ENCODE measurements at places on chromosomes 5 and 9.

DNA sequence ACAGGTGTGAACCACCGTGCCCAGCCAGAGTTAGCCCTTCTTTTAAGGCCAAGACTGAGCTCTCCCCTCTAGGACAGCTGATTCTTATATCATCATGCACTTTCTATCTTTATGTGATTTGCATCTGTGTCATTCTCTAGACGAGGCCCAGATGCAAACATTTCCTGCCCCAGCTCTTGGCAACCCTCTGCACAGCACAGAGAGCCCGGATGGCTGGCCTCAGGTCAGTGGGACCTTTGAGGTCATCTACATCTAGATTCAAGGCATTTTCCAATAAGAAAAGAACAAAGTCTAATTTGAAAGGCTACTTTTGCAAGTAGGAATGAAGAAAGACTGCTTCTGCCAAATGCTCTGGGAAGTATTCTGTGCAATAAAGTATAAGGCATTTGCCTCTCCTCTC, 109.0 kb upstream of the DAB2 start:
- DNase-seq, result no peak

DNA sequence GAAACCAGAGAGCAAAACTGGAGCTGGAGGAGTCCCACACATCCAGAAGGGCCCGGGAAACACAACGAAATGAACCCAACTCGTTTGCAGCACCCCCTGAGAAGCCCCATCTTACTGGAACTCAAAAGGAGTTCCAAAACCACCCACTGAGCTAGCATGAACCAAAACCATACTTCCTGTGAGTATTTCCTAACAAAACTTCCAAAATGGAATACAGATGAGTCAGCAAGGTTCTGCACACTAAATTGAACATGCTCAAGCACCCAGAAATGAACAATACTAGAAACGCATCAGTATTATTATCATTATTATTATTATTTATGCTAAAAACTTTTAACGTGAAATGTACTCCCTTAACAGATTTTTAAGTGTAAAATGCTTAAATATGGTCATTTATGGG, 8.0 kb upstream of the SPOCK1 start:
- no peak for DNase-seq

DNA sequence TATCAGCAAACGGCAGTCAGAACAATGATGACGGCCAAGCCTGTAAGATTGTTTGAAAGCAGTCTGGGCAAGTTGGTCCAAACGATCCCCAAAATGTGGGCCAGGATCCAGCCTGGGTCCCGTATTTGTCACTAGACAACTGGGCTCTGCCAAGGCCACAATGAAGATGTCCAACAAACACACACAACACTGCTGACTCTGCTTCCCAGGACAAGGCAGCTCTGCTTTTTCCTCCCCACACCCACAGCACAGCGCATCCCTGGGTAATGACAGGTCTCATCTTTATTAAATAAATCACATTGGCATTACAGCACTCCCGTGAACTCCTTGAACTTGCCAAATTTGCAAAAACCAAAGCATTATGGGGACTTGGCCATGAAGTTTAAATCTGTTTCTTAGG, 424.1 kb upstream of the ACTBL2 start:
- no peak for DNase-seq

DNA sequence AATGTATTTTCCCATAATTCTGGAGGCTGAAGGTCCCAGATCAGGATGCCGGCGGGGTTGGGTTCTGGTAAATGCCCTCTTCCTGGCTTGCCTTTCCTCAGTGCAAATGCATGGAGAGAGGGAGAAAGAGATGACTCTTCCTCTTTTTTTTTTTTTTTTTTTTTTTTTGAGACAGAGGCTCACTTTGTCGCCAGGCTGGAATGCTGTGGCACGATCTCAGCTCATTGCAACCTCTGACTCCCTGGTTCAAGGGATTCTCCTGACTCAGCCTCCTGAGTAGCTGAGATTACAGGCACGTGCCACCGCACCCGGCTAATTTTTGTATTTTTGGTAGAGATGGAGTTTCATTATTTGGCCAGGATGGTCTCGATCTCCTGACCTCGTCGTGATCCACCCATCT, 300.0 kb upstream of the TAS2R1 start:
- DNase-seq, result no peak

- DNase-seq, result no peak
Observed at GRCh38 chr5:68738236-68738635, 355.6 kb upstream of the SLC30A5 start.

DNA sequence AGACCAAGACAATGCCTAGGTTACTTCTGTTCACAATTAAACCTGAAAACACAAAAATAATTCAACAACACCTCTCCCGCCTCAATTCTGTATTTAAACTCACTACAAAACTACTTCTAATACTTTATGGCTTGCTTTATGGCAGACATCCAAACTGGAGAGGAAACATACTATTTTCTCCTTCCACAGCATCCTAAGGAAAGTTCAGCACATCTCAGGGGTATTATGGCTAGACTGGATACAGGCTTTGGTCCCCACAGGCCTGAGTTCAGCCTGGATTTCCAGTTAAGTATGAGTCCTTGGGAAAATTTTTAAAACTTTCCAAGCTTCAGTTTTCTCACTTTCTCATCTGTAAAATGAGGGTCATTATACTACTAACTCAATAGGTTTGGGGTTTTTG, 480.2 kb downstream of the CAAP1 start:
- DNase-seq, result no peak

- DNase-seq, result no peak
Observed at GRCh38 chr5:18999478-18999877, 988.5 kb downstream of the CDH18 start.

DNA sequence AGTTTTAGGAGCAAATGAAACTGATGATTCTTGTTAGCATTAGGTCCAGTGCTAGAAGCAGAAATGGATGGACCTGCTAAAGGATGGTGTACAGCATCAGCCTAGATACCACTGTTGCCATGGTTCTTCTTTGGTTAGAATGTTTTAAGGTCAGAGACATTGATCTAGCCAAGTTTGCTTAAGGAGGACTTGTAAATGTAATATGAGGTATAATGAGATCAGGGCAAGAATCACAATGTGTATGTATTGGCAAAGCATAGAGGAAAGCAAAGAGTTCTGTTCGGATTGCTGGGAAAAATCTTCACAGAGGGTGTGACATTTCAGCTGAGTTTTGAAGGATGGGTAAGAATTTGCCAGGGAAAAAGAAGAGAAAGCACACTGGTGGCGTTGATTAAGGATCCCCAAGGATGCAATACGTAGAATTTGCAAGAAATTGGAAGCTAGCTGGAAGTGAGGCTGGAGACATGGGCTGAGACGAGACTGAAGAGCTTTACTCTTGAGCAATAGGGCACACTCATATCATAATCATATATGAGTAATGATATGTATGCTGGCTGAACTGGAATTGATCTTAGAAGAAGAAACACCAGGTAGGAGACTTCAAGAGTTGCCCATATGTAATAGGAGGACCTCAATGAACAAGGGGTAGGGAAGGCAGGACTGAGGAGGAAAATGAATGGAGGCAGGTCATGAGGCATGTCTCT, 102.0 kb downstream of the ZNF462 start:
- no peak for DNase-seq

GRCh38 chr5:24161559-24161958, 483.2 kb downstream of the CDH10 start:
- DNase-seq, result no peak

DNA sequence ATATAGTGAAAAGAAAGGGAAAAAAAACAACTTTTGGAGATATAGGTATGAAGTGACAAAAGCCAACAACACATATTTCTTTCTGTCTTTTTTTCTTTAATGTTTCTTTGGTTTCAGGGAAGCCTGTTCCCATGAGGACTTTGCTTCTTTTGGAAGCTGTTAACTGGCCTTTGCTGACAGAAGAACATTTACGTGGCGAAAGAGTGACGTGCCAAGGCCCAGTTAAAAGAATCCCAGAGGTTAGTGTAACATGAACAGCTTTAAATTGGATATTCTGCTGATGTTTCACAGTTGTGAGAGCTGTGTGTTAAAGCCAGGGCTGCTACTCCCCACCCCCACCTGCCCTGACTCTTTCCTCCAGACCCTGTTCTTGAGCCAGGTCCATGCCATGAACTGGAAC, 275.9 kb downstream of the CRB2 start:
- no peak for DNase-seq

- no peak for DNase-seq
Observed at GRCh38 chr9:4065054-4065453, 234.8 kb downstream of the GLIS3 start.

DNA sequence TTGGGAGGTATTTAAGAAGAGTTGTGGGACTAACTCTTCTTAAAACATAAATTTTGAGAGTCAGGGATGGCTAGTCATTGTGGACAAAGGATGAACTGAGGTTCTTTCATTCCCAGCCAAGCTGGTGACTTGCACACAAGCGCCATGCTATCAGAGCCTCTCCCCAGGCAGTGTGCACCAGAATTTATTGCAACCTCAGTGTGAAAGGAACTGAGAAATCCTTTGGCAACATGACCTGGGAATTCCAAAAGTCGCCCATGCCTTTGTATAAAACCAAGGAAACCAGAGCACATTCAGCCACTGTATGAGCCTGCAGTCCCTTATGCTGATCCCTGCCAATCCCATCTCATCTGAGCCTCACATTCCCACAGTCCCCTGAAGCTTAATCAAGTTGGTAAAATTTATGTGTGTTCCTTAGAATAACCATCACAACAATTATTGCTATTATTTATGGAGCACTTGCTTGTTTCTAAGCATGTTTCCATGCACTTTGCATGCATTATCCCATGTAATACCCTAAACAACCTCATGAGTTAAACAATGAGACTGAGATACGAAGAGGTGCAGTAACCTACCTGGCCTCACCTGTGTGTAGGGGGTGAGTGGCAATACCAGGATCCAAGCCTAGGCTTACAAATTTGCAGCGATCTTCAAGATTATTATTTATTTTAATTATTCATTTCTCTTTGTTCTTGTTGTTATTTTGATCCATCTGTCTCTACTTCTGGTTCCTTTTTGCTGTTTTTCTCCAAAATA, 116.4 kb downstream of the NTRK2 start:
- DNase-seq, result no peak
